ENCODE measurements at places on chromosomes 6 and 20.

DNA sequence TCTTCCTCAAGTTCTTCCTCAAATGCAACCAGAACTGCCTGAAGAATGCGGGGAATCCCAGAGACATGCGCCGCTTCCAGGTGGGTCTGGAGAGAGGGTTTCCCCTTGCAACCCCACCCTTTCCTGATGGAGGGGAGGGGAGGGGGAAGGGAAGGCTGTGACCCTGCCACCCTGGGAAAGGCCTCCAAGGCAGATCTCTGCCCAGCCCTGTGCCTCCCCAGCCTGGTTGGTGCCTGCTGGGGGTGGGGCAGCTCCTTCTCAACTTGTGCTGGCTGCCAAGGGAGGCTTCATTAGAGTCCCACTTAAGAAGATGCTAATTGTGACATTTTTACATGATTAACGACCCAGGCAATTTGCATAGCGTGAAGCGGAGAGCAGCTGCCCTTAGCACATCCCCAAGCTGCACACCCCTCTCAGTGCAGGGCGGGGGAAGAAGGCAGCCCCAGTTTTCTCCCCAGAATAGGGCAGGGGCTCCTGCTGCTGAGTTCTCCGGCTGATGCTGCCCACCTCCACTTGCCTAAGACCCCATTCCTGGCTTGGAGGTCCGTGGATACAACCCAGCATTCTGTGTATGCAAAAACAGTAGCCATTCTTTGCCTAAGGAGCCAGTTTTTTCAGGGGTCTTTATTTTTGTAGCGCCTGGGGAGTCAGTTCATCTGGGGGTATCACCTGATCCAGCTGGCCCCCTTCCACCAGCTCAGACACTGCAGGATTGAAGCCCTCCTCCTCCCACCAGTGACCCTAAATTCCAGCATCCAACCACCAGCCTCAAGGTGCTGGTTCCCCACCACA lies 51.7 kb downstream of the CPXM1 start:
- no peak for DNase-seq

- no peak for DNase-seq
Observed at GRCh38 chr6:143258945-143259344, 191.6 kb downstream of the ADAT2 start.

DNA sequence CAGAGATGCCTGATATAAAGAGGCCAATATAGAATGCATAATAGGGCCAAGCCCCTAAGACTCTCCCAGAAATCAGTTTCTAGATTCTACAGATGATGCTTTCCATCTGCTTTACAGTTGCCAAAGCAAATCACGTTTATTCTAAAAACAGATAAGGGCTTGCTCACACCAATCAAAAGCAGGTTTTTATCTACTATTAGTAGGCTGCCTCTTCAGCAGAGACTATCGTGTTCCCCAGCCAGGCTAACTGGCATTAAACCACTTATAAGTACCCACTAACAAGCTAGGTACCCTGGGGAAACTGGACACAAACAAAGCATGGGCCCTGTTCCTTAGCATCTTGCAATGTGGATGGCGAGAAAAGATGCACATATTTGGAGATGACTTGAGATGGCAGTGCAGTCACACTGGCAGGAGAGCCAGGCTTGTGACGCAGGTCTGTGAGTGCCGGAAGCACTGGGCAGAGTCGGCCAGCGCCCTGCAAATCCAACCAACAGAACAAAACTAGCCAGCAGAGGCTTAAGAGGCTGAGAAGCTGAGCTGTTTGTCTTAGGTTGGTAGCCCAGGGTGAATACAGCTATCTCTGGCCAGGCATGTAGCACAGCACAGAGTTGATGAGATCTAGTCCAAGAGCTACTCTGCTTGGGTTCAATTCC lies 73.4 kb downstream of the GFOD1 start:
- no peak for DNase-seq

GRCh38 chr6:10478187-10479040 lies 42.7 kb upstream of the GCNT2 start:
- DNase-seq, result no peak

GRCh38 chr6:136655239-136656014 lies 105.2 kb upstream of the MAP7 start:
- DNase-seq, result no peak

DNA sequence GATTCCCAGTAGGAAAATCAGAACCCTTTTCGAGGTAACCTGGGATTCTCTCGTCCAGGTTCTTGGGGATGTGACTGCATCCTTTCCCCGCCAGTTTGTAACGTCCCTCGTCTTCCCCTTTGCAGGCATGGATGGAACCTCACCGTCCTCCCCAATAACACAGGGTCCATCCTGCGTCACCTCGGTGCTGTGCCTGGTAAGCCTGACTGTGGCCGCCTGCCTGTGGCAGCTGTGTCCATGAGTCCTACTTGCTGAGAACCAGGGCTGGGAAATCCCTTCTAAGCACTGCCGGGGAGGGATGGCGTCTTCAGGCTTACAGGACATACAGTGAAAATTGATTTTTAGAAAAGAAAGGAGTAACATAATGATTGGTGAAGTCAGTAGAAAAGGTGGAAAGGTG lies 155.6 kb downstream of the DTNBP1 start:
- no peak for DNase-seq

DNA sequence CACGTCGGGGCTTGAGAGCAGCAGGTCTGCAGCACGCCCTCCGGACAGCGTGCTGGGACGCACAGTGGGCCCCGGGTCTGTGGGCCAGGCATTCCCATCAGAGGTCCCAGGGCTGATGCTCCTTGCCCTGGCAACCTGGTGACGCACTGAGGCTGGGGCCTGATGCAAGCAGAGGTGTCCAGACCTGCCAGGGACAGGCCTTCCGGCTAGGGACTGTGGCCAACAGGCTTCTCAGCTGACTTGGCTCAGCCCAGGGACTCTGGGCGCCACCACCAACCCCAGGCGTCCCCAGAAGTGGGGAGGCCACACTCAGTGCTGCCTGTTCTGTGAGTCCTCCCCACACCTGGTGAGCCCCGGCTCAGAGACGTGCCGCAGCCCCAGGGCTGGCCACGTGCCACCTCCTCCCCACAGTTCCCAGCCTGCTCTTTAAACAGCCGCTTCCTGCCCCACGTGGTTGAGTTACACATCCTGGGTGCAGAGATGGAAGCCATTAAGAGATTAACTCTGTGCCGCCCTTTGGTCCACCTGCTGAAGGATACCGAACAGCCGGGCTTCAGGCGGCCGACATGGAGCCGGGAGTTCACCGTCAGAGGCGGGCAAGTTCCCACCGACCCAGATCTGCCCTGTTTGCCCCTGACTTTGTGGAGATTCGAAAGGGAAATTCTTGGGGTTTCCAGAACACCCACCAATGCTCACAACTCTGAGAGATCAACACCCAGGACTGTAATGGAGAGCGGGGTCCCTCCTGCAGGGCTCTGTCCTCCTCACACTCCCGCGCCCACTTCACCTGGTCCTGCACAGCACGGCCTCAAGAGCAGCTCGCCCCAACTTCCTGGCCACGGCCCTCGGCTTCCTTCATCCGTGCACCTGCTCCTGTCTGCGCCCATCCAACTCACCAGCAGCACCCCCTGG lies 37.6 kb upstream of the ZBP1 start:
- peak; percentile 38 for DNase-seq

- DNase-seq, result no peak
Observed at GRCh38 chr6:33050014-33050810, 23.2 kb downstream of the HLA-DPA1 start.

GRCh38 chr6:42295181-42295580 lies 77.5 kb upstream of the MRPS10 start:
- no peak for DNase-seq

- DNase-seq, result no peak
Observed at GRCh38 chr6:147693181-147693580, 184.7 kb downstream of the SAMD5 start.

GRCh38 chr20:32607324-32607723 lies 22.2 kb upstream of the NOL4L start:
- no peak for DNase-seq

- no peak for DNase-seq
Observed at GRCh38 chr20:33042983-33043730, 10.5 kb upstream of the BPIFB3 start.

DNA sequence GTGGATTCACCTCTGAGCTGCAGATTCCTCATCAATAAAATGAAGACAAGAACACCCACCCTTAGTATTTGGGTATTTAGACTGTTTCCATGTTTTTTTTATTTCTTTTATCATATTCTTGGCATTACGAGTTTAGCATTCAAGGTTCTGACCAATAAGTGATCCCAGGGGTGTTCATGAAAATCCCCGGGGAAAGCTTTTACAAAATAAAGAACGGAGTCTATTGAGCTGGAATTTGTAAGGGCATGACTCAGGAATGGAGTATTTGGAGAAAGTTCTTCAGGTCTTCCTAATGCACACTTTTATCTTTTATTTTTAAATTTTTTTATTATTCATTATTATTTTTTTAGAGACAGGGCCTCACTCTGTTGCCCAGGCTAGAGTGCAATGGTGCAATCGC lies 19.4 kb upstream of the TOX2 start:
- DNase-seq, result no peak

GRCh38 chr6:109523478-109523877 lies 40.5 kb upstream of the ZBTB24 start:
- DNase-seq, result no peak

DNA sequence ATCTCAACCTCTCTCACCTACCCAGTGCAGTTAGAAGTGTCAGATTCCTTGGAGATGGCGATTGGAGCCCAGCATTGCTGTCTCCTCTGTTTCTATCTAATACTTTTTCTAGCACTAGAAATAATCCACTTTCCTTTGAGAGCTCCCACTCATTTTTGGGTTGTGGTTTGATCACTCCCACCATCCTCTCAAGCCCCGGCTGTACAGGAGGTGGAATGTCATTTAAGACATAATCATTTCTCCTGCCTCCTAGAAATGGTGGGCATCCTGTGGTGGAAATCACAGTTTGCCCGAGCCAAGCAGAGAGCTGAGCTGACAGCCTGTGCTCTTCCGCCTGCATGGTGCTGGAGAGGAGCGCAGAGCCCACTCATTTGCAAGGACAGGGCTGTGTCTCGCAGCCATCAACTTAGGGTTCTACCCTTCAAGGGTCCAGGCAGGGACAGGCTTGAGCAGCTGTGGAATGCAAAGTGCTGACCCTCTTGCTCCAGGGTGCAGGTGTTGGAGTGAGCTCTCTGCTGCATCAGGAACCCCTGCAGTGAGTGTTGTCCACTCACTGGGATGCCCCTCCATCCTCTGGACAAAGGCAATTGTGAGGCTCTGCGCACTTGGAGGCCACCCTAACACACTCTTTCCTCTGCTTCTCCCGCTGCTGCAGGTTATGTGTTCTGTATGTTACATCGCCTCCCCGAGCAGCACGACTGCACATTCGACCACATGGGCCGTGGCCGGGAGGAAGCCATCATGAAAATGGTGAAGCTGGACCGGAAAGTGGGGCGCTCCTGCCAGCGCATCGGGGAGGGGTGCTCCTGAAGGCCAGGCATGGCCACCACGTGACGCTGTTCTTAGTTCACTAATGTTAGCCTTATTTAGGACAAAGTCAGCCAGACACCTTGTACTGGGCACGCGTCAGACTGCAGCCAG lies 332.3 kb downstream of the ZFAND3 start:
- no peak for DNase-seq

- no peak for DNase-seq
Observed at GRCh38 chr20:38178065-38178491, 13.0 kb upstream of the TGM2 start.

DNA sequence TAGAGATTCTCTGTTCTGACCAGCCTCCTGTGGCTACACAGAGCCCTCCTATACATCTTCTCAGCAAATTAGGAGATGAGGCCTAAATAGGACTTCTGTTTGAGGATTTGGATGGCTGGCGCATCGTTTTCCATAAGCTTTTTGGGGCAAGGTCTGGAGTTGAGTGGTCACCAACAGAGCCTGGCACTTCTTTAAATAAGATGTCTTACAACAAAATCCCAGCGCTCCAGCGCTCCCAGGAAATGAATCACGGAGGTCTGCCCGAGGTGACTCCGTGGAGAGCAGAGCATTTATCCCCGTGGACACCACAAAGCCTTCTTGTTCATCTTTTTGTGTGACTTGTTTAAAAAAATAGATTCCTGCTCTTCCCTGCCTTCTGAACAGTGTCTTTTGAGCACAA lies 75.3 kb downstream of the GNAS-AS1 start:
- DNase-seq, result no peak

DNA sequence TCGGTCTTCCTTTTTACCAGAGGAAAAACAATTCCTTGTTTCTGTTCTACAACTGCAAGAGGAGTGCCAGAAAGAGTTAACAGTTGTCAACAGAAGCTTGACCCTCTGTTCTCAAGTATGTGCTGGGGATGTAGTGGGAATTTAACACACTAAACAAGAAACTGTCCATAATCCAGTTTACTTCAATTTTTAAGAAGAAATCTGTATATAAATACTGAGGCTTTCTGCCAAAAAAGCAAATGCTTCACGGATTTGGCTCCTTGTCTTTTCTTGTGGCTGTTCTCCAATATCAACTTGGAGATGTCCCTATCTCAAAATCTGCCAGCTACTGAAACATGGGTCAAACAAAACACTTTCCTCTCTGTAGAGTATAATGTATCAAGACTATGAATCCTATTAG lies 26.8 kb downstream of the REV3L start:
- DNase-seq, result no peak

- DNase-seq, result no peak
Observed at GRCh38 chr20:11894062-11894461, 23.6 kb upstream of the BTBD3 start.

GRCh38 chr6:16725145-16725864 lies 36.0 kb downstream of the ATXN1 start:
- no peak for DNase-seq

DNA sequence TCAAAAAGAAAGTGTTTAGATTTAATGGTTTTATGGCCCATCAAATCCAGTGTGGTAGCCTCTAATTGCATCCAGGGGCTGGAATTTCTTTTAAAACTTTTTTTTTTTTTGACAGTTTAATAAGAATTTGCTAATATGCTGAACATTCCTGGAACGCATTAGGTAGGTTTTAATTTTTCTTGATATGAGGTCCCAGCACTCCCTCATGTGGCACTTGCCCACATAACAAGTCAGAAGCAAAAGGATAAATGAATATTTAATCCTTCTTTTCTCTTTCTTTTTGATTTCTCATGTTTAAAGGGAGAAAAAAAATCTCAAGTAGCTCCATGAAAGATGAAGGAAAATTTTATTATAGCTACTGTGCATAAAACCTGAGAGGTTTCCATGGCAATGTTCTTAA lies 13.5 kb downstream of the HAO1 start:
- no peak for DNase-seq

GRCh38 chr20:1720226-1720625 lies 62.6 kb upstream of the SIRPG start:
- DNase-seq, result no peak

DNA sequence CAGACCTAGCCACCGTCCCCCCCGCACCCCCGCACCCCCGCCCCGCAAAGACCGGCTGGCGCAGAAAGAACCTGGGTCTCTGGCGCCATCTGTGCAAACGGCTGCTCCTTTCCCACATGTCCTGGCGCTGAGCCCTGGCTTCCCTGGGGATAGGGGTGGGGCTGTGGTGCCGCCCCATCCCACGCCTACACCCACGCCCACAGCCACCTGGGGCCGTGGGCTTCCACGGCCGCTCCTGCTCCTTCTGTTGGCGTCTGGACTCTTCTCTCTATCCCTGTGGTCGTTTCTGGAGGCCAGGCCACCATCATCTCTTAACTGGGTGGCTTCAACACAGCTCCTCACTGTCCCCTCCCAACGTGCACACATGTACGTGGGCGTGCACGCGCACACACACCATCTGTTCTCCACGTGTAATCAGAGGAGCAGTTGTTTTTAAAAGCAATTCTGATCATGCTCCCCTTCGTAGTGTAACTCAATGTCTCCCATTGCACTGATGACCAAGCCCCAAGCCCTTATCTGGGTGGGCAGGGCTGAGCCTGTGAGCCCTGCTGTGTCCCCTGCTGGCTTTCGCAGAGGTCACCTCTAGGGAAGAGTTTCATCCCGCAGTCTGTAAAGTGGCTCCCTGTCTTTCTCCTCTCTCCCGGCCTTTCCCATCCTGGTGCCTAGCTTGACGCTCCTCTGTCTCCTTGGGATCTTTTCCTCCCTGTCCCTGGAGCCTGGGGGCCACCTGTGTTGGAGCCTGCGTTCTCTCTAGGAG lies 31.9 kb upstream of the FAM83D start:
- no peak for DNase-seq

Measured in activated naive CD4-positive, alpha-beta T cell (primary cell).